ENCODE measurements at places on chromosomes 16 and 17.

DNA sequence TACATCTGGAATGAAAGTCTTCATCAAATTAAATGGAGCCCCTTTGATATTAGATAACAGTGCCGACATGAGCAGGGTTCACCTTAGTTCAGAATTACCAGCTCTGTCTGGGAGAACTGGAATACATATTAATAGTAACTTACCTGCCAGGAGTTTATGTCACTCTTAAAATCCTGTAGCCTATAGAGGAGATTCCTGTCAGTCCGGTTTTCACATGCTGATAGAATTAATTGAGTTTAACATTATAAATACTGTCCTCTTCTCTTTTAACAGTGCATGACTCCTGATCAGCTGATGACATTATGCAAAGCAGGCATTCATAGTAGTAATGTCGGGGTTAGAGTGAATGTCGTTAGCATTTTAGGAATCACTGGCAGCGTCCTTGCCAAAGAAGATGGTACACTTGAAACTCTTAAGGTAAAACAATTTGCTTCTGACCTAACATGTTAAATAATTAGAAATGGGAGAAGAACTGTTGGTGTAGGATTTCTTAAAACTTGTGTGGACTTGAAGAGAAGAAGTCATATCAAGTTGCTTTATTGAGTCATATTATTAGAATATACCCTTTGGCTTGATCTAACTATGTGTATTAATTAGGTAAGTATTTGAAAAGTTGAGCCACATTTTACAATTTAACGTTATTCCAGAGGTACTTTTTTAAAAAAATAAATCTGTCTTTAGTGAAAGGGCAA, 34.3 kb downstream of the HEATR3 start:
- H3K27ac ChIP-seq, result no peak overlapping the region
- H3K36me3 ChIP-seq, result peaks cover 2% of the 10 kb centered on the region
- H3K4me1 ChIP-seq, result no peaks in the 10 kb centered on the region
- H3K27me3 ChIP-seq, result no peaks in the 10 kb centered on the region

DNA sequence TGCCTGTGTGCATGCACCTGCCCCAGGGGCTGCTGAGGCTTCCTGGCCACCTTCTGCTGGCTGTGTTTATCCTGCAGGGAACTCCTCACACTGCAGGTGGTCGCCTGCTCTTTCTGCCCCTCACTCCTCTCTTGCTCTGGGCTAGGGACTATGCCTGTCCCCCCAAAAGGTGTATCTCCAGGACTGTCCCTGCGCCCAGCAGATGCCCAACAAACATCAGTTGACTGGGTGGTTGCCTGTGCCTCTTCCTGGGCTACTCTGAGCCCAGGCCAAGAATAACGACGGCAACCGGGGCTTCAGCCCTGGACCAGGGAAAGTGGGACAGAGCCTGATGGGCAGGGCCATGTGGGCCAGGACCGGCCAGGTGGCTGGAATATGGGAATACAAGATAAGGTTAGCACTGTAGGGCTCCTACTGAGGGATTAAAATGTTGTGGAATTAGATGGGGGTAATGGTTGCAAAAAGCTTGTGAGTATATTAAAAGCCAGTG, 55.4 kb downstream of the VAC14 start:
- no peak for DNase-seq
- no peak overlapping the region for H3K27ac ChIP-seq
- H3K4me1 ChIP-seq, result peaks cover 4% of the 10 kb centered on the region
- H3K27me3 ChIP-seq, result no peaks in the 10 kb centered on the region

DNA sequence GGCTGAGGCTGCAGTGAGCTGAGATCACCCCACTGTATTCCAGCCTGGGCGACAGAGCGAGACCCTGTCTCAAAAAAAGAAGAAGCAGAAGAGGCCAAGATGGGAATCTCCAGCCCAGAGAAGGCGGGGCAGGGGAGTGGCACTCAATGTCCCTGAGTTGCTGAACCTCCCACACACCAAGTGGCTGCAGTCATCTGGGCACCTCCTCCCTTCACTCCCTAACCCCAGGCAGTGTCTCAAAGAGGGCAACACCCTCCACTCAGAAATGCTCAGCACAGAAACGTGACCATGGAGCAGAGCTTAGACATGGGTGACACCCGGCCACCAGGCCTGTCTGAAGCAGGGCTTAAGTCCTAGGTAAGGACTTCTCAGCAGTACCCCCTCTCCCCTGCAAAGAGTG, 36.3 kb upstream of the BCAR1 start:
- DNase-seq, result no peak
- no peaks in the 10 kb centered on the region for H3K36me3 ChIP-seq
- H3K4me1 ChIP-seq, result peaks cover 10% of the 10 kb centered on the region
- no peak overlapping the region for H3K4me3 ChIP-seq
- no peak overlapping the region for H3K27ac ChIP-seq

- no peak for DNase-seq
- H3K4me3 ChIP-seq, result no peak overlapping the region
- peaks cover 19% of the 10 kb centered on the region for H3K4me1 ChIP-seq
- H3K36me3 ChIP-seq, result peaks cover 14% of the 10 kb centered on the region
- H3K27ac ChIP-seq, result no peak overlapping the region
Observed at GRCh38 chr16:11121083-11121608, 134.9 kb downstream of the SOCS1 start.

DNA sequence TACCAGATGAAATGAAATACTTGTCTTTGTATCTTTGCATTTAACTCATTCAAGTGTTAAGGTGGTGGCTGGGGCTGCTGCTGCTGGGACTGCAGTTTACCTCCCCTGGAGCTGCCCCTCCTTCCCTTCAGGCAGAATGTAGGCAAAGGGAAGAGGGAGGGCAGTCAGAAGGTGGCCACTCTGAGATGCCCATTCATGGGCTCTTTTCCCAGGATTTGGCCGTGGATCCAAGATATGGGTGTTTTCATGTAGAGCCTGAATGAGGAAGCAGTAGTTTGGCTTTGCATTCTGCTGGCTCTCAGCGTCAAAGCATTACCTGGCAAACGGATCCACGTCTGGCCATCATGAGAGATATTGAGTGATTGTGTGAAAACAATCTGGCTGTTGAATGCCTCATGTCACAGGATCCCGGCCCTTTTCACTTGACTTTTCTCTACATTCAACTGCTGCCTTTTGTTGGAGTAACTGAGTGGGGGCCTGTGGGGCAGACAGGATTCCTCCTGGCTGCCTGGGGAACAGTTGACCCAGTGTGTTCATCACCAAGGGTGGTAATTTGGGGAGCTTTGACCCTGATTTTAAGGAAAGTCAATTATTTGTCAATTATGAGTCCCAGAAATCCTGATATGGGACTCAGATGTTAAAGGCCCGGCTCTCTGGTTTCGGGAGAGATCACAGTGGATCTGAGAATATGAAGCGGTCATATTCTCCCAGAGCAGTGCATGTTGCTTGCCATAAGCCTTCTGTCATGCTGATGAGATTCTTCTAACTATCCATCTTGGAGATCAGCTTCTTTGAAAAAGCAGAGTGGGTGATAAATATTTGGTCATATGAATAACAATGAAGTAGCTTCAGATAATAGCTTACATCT, 236.8 kb downstream of the IRX3 start:
- no peaks in the 10 kb centered on the region for H3K36me3 ChIP-seq
- H3K27ac ChIP-seq, result no peak overlapping the region
- no peak for DNase-seq
- H3K4me1 ChIP-seq, result no peaks in the 10 kb centered on the region
- no peak overlapping the region for H3K4me3 ChIP-seq
- H3K27me3 ChIP-seq, result no peaks in the 10 kb centered on the region

GRCh38 chr16:48330841-48331192, 54.4 kb downstream of the SIAH1 start:
- no peak overlapping the region for H3K4me3 ChIP-seq
- H3K4me1 ChIP-seq, result no peaks in the 10 kb centered on the region

All from GM12878 (cell line).